Retinal pigment epithelial cell (primary cell): ENCODE measurements at places on chromosomes 2 and 18.
A peak's percentile ranks its signal among the peaks of the same experiment; 100 is the strongest.

DNA sequence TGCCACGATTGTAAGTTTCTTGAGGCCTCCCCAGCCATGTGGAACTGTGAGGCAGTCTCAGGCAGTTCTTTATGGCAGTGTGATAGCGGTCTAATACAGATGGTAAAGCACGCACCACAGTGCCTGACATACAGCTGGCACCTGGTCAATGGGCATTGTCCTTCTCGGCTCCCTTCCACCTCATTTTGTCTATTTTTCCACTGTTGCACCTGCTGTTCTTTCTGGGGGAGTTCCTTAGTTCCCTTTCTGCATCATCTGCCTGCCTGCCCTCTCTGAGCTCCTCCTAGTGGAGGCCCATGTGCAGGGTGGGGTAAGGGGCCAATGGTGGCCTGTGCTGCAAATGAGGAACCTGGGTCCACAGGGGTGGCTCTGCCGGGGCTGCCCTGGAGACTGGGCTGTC lies 157.6 kb downstream of the LPIN1 start:
- no peak for DNase-seq

DNA sequence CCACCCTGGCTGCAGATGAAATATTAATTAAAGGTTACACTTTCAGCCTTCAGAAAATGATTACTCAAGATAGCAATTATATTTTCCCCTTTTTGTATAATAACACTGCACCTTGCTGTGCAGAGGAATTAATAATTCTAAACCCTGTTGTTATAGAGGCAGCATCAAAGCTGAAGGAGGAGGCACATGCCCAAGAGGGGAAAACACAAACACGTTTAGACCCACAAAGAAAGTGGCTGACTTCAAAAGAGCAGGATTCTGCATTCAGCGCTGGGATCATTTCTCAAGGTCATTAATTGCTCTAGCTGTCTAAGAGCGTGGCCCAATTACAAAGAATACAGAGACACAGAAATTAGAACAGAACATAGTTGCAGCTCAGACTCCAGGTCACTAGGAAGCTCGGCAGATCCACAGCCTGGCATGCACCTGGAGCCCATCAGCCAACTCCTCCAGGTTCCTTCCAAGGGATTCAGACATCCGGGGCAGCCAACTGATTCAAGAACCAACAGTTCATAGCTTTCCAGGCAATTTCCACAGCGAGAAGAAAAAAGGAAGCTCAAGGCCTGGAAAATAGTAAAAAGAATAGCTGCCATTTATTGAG lies 102.3 kb upstream of the ID2 start:
- DNase-seq: no peak

GRCh38 chr2:9428965-9429577 lies 5.6 kb downstream of the CPSF3 start:
- no peak for DNase-seq

DNA sequence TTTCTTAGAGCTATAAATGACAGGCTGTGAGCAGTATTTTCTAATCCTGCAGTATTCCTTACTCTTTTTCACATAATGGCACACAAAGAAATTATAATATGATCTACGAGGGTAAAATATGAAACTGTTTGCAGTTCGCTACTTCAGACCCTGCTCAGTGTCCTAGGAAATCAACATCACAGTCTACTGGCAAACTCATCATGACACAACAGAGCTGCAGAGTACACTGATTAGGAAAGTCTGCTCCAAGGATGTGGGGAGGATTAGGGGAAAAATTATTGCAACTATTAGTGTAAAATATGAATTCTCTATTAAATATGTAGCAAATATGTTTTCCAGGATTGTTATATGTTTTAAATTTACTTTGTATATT lies 149.2 kb upstream of the REG3G start:
- DNase-seq: no peak

DNA sequence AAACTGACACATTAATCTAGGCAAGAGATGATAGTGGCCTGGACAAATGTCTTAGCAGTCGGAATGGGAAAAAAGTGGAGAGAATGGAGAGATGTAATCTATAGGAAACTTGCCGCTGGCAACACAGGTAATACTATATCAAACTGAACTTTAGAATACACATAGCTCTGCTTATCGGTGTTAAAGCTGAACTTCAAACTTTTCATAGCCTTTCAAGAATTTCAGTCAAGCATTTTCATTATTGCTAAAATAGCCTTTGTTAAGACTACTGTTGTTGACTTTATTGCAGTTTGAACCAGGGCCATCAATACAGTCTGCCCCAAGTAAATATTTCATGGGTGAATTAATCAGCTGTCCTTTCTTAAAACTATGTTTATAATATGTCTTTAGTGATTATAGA lies 12.9 kb upstream of the CHST9 start:
- DNase-seq: no peak

DNA sequence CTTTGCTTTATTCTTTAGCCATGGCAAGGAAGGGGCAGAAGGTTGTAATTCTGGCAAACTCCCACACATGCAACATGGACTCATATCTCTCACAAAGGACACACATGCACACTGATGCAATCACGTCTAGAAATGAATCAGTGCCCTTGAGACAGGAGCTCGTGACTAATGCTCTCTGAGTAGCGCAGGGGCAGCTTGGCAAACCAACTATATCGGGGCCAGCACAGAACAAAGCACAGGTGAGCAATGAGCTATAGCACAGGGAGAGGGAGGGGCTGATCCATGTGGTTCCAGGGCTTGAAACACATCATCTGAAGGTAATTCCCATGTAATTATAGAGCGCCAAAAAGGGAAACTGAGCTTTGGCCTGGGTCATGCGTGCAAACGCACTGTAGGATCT lies 165.2 kb upstream of the KLF7 start:
- peak; percentile 77 for DNase-seq

DNA sequence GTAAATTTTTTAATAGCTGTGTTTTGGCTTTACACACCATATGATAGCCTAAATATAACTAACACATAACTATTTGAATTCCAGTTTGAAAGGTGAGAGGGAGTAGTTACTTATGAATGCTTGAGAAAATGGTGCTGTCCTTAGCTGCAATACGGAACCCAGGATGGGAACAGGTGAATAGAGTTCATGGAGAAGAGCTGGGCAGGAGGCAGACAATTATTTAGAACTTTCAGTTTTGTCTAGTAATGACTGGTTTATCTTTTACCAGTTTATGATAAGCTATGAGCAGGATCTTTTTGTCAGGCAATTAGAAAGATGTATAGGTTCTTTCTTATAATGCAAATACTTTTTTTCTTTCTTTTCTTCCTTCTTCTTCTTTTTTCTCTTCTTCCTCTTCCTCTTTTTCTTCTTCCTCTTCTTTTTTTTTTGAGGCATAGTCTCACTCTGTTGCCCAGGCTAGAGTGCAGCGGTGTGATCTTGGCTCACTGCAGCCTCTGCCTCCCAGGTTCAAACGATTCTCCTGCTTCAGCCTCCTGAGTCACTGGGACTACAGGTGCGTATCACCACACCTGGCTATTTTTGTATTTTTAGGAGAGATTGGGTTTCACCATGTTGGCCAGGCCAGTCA lies 25.9 kb downstream of the UBR3 start:
- DNase-seq: no peak

- DNase-seq: no peak
Observed at GRCh38 chr2:50514901-50515300, 517.0 kb downstream of the NRXN1 start.

DNA sequence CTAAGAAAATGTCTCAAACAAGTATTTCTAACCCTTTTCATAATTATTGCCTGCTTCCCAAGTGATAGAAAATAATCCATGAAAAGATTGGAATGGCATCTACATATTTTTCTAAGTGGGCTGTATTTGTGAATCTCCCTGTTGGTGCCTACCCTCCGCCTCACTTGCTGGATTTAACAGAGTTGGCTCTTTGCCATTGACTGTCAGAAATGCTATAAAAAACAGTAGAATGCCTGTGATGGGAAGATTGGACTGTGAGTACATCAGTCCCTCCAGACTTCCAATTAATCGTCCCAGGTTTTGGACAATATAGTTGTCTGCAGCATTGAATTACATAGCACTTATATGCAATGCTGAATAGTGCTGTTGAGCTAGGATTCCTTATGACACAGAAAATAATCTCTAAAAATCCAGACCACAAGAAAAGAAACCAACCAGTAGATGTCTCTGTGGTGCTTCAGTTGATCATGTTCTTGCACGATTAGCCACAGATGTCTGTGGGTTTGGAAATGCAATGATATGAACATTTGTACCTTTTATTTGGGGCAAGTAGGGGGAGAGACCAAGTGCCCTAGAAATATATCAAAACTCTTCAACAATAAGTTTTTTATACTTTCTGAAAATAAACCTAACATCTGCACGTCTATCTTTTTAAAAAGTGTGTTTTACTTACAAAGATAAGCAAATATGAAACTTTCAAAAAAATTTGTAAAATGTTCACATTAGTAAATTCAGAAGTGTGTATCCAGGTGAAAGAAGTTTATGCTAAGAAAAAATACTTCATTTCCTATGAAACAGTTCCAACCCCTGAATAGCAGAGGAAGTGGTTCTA lies 88.5 kb downstream of the DYNAP start:
- DNase-seq: peak; percentile 37

DNA sequence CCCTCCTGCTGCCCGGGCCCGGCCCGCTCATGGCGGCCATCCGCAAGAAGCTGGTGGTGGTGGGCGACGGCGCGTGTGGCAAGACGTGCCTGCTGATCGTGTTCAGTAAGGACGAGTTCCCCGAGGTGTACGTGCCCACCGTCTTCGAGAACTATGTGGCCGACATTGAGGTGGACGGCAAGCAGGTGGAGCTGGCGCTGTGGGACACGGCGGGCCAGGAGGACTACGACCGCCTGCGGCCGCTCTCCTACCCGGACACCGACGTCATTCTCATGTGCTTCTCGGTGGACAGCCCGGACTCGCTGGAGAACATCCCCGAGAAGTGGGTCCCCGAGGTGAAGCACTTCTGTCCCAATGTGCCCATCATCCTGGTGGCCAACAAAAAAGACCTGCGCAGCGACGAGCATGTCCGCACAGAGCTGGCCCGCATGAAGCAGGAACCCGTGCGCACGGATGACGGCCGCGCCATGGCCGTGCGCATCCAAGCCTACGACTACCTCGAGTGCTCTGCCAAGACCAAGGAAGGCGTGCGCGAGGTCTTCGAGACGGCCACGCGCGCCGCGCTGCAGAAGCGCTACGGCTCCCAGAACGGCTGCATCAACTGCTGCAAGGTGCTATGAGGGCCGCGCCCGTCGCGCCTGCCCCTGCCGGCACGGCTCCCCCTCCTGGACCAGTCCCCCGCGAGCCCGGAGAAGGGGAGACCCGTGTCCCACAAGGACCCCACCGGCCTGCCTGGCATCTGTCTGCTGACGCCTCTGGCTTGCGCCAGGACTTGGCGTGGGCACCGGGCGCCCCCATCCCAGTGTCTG lies 767 bp downstream of the RHOB start:
- no peak for DNase-seq

- DNase-seq: no peak
Observed at GRCh38 chr18:76209597-76209996, 285.4 kb downstream of the ZNF516 start.

DNA sequence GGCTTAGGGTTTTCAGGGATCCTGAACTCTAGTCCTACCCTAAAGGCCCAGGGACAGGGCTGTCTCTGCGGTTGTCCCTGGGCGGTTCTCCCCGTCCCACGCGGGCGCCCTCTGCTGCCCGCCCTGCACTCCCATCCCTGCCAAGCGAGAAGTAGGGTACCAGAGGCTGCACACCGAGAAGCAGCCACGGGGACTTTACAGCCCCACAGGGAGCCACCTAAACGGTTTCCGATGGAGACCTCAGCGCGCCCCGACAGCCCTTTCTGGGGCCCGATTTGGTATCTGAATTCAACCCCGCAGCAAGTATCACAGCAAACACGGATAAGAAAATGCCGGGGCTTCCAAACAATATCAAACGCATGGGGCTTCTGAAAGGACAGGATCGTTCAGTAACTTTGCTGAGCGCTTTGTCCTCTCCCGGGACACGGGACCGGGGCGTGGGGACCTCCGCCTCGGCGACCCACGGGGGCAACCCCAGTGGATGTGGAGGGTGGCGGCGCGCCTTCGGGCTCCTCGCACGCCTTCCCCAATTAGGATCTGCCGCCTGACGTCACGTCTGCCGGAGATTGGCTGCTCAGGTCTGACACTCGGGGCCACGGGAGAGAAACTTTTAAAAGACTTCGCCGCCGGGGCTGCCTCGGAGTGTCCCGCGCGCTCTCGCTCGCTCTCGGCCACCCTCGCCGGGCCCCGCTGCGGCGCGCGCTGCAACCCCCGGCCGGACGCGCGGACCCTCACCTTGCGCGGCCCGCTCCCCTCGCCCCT lies at the start of gene LTBP1:
TSS of gene LTBP1 (plus strand) at position 640 of the 762 bp plus-strand sequence. CDS start 372 bp downstream, outside the sequence.
- DNase-seq: no peak

DNA sequence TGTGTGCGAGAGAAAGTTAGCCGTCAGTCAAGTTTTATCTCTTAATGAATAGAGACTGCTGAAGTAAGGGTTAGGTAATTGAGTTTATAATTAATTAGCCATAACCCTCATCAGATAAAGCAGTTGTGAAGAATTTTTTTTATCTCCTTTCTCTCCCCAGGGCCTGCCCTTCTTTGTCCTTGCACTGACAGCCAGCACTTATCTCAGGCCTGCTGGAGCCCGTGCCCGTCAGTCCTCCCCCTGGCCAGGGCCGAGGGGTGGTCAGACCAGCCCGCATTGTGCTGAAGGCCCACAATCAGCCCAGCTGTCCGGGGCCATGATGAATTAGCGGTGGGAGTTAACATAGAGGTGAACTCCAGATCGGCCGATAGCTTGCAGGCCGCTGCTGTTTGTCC lies 315.7 kb downstream of the GBX2 start:
- DNase-seq: no peak

DNA sequence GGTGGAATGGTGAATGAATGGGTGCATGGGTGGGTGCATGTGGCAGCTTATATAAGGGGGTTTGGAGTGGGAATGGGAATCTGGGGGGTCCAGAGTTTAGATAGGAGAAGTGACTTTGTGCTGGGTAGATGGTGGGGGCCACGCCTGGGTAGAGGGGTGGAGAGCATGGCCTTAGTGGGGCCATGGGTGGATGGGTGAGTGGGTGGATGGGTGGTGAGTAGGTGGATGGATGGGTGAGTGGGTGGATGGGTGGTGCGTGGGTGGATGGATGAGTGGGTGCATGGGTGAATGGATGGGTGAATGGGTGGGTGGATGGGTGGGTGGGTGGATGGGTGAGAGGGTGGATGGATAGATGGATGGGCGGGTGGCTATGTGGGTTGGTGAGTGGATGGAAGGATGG lies 53.9 kb downstream of the MYO7B start:
- DNase-seq: no peak

- DNase-seq: no peak
Observed at GRCh38 chr2:48793671-48794070, 38.1 kb upstream of the LHCGR start.

GRCh38 chr2:239577935-239578334 lies 177.1 kb upstream of the HDAC4 start:
- DNase-seq: no peak

GRCh38 chr2:42756150-42756775 lies 7.7 kb downstream of the OXER1 start:
- DNase-seq: no peak
